ENCODE measurements at places on chromosomes 11 and 22.

- DNase-seq, result no peak
Measured at GRCh38 chr11:105265845-105266244, 126.3 kb upstream of the CARD18 start.

GRCh38 chr22:36081023-36081431 is 52.4 kb upstream of the RBFOX2 start:
- no peak for DNase-seq

DNA sequence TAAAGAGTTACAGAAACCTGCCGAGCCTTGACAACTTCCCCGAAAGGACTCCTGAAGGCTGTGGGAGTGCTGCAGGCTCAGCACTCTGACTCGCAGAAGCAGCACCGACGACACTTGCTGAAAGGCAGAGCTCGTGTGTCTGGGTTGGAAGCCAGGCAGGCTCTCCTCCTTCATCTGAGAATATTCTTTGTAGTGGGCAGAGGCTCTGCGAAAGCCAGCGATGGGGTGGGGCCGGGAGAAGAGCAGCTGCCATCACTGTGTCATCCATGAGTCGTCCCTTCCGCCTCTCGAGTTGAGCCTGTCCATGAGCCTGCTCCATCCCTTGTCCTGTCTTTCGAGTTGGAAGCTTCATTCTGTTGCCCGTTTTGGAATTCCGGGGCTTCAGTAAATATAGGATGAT is 11.9 kb downstream of the GLB1L2 start:
- no peak for DNase-seq

DNA sequence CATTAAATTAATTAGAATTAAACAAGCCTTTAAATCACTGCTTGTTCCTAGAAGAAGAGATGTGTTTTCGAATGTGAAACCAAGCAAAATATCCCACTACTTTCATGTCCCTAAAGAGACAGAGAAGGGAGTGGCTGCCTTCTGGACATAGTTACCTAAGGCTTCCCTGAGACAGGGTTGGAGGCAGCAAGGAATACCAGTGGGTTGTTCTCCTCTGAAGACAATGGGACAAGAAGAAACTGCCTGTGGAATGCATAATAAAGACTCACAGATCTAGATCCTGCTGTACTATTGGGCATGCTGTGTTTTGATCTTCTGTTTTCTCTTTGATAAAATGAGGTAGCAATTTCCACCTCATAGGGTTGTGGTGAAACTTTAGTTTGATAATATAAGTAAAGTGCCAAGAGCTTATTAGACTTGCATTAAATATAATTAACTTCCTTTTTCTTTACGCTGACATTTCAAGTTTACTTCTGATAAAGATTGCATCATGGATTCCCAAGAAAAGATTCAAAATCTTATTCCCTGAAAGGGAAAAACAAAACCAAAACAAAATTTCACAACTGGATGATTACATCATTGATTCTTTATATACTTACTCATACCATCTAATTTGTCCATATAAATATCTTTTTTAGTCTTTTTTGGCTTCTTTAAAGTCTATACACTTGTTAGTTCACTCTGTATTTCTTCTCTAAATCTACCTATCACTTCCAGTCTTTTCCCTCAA is 621.3 kb downstream of the ETS1 start:
- no peak for DNase-seq

GRCh38 chr11:8339592-8340022 is 75.9 kb upstream of the LMO1 start:
- no peak for DNase-seq

DNA sequence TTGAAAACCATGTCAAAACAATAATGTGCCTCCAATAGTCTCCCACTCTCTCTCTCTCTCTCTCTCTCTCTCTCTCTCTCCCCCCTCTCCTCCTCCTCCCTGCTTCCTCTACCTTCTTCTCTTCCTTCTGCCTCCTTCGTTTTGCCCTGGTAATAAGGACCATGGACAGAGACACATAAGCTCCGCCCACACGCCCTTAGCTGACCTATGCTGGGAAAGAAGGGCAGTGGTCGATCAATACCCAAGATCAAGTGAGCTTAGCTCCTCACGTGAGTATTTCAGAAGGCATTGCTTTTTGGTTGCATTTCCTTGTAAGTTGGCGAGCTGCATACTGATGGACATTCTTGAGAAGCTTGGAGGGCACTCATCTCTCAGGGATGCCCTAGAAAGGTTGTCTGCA is 194.8 kb downstream of the MIAT start:
- no peak for DNase-seq

- DNase-seq, result no peak
Measured at GRCh38 chr11:12429155-12429554, 51.8 kb downstream of the PARVA start.

DNA sequence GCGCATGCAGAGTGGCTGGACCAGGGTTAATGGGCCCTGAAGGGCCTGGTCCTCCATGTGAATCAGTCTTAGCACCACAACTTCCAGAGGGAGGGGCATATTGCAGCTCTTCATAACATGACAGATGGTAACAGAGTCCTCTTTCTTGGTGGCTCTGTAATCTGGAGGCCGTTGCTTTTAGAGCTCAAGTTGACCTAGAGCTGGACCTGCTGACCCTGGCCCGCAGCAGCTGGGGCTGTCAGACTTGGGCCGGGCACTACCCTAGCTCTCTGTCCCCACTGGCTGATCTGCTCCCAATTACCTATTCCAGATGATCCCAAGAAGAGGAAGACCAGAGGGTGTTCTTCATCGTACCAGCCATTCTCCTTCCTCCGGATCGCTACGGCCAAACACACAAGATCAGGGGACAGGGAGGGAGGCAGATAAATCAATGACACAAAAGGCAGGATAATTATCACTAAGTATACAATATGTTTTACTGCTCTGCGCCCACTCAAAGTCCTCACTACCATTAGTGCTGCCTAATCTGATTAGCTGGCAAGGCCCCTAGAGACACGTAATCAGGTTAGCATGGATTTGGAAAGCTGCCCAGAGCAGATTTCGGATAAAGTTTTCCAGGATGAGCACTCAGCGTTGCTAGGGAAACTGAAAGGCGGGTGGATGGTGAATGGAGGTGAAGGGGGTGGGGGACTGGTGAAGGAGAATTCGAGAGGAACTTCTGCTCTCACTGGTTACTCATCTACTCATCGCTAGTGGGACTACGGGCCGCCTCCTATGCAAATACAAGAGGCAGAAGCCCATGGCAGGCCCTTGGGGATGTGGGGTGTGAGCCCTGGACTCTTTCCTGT is 64.5 kb upstream of the PHOX2A start:
- DNase-seq, result peak; percentile 98

- no peak for DNase-seq
Measured at GRCh38 chr11:33315822-33316221, 58.6 kb downstream of the HIPK3 start.

- no peak for DNase-seq
Measured at GRCh38 chr11:86443415-86443814, 68.7 kb downstream of the CCDC81 start.

DNA sequence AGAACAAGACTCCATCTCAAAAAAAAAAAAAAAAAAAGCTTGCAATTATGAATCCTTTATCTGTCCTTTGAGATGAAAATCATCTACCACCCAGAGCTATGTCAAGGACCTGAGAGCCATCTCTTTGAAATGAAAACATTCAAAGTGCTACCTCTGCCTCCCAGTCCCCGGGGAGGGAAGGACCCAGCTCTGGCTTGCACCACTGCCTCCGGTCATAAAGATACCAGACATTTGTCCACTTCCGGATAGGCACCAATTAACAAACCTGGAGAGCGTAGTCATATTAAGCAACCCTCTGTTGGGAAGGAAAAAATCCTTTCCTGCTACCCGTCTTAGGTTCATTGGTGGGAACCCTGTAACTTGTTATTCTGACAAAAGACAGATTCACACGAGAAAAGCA is 98.6 kb downstream of the ARHGAP8 start:
- DNase-seq, result no peak

DNA sequence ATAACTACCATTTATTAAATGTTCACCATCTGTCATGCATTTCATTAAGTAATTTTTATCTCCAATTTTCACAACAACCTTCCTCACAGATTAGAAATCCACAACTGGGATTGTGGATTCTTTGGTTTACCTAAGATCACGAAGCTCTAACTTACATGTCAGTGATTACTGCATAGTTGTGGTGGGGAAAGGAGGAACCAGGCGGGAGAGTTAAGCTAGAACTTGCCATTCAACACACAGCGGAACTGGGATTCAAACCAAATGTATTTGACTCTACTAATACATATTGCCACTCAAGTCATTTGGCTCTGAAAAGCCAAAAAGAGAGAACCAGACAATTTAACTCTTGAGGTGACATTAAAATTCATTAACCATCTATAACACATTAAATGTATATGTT is 10.4 kb upstream of the LAYN start:
- DNase-seq, result no peak

DNA sequence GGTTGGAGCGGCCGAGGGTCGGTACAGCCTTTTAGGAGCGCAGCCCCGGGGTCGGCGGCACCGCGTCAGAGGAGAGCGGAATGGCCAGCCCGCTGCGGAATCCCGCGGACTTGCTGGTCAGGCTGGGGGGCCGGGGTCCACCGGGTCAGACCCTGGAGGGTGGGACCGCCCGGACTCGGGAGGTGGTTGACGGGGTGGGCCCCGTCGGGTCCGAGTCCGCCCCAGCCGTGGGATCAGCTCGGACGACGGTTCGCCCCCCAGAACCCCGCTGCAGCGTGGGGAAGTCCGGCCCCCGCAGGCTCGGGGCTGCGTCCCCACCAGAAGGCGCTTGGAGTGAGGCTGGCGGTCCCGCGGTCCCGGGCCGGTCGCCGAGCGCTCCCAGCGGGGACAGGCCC is 301 bp upstream of the ADM2 start:
- no peak for DNase-seq

GRCh38 chr11:131895865-131896264 is 525.5 kb downstream of the NTM start:
- DNase-seq, result no peak

- DNase-seq, result no peak
Measured at GRCh38 chr22:31826443-31826842, 72.6 kb downstream of the DEPDC5 start.

- DNase-seq, result no peak
Measured at GRCh38 chr22:24950272-24950902, 2.1 kb upstream of the KIAA1671 start.

DNA sequence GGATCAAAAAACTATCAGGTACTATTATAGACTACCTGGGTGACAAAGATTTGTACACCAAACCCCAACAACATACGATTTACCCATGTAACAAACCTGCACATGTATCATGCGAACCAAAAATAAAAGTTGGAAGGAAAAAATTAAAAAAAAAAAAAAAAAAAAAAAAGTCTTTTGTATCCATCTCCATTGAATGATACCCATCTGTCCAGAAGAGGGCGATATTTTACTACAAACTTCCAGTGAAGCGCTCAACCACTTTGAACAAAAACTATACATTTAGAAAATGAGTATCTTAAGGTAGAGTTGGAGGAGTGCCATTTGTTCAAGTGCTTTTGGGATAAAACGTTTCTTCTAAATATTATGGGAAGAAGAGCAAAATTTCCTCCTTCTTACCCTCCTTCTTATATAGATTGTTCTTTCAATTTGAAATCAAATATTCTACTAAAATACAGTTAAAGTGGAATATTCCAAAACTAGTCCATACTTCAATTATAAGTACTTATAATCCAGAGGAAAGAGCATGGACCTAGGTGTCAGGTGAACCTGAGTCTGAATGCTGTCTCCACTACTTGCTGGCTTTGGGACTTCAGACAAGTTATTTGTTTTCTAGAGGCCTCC is 23.3 kb downstream of the ARL14EP start:
- DNase-seq, result peak; percentile 36

DNA sequence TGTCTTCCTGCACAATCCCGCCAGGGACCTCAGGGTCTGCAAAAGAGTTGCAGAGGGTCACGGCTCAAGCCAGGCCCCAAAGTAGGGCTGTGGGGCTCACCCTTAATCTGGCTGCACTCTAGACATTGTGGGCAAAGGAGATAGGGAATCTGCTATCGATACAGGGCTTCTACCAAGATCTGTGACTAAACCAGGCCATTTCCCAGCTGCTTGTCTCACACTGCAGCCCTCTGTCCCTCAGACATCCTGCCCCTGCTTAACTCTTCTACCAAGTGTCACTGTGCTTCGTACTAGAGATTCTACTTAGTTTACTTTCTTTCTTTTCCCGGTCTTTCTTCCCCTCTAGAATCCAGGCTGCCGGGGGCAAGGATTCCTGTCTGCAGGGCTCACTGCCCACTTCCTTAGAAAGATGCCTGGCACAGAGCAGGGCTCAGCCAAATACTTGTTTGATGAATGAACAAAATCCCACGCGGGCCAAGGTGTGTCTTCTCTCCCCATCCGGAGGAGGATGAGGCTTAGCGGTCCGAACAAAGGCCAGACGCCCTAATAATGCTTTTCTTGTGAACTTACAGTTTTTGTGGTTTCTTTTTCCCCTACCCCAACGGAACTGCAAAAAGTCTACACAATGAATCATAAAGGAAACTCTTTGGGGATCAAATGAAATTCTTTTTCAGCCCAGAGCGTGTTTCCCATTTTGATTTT is 61.3 kb upstream of the ANO1 start:
- DNase-seq, result no peak

DNA sequence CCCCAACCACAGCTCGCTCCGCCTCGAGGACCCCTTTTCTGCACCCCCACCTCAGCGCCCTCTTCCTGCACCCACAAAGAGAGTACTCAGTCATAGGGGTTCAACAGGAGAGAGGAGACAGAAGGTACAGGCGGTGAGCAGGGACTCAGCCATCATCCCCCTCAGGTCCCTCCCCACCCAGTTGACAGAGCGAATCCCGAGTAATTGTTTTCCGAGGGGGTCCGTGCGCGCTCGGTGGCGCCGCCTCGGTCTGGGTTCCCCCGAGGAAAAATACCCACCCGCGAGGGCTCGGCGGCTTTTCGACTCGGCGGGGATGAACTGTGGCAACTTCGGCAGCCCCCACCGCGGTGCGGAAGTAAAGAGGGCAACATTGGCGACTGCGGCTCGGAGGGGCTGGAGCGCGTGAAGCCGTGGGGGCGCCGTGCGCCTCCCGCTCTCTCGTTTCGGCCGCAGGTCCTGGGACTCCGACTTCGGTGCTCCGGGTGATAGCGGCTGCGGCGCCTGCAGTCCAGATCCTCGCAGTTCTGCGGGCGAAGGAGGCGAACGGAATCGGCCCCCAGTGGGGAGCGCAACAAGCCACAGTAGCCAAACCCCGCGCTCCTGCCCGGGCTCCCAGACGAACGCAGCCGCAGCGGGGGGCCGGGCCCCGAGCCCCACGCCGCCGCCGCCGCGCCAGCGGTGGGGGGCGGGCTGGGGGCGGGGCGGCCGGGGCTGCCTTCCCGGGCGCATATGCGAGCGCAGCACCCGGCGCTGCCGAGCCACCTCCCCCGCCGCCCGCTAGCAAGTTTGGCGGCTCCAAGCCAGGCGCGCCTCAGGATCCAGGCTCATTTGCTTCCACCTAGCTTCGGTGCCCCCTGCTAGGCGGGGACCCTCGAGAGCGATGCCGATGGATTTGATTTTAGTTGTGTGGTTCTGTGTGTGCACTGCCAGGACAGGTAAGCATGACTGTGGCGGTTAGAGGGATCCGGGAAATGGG is at the start of gene NELL1:
Gene NELL1, plus strand, starts transcription at position 743 of the 976 bp plus-strand sequence.
- peak; percentile 14 for DNase-seq

- no peak for DNase-seq
Measured at GRCh38 chr11:78161962-78162371, 22.5 kb upstream of the ALG8 start.

DNA sequence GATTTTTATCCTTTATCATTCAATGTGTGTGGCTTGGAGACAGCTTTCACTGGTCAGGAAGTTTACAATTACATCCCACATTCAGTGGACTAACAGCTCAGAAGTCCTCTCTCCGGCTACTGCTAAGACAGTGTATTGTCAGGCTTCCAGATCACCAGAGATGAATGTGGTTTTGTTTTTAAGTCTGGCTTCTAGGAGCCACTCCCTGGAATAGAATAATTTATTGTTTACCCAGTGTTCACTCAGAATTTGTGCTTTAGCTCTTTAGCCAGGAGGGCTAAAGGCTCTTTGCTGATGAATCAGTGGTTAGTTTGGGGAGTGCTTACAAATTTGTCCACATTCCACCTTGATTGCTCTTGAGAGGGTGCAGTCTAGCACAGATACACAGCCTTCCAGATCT is 26.5 kb downstream of the TRIM77 start:
- no peak for DNase-seq
